Ovary (tissue), 10 donors: ENCODE measurements at places on chromosomes 13 and 19. TPM values are rescaled to one million over a fixed set of nuclear protein-coding genes. Genes with fewer than 3 reads are reported as not detected.

F2RL3 gene
- total RNA-seq: 0.08 TPM

CABP5 gene
- total RNA-seq: not detected

GRCh38 chr13:40285634-40286033 is 380.8 kb downstream of the FOXO1 start:
- no peak for DNase-seq
- no peak overlapping the region for H3K27ac ChIP-seq
- H3K27me3 ChIP-seq: no peaks in the 10 kb centered on the region
- no peak overlapping the region for H3K4me3 ChIP-seq
- no peaks in the 10 kb centered on the region for H3K4me1 ChIP-seq
- H3K36me3 ChIP-seq: no peaks in the 10 kb centered on the region

GRCh38 chr13:98557937-98558792 is 18.7 kb downstream of the STK24 start:
- H3K4me3 ChIP-seq: no peak overlapping the region
- peaks cover 21% of the 10 kb centered on the region for H3K4me1 ChIP-seq
- no peak overlapping the region for H3K27ac ChIP-seq
- H3K36me3 ChIP-seq: no peaks in the 10 kb centered on the region

DNA sequence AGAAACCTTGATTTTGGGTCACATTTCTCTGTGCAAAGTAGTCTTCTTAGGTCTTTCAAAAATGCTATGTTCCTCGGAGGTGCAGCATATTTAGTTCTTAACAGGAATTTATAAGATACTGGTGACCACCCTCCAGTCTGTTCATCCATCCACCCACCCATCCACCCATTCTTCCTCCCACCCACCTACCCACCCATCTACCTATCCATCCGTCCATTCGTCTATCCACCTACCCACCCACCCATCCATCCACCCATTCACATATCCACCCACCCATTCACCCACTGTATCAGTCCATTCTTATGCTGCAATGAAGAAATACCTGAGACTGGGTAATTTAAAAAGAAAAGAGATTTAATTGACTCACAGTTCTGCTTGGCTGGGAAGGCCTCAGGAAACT is 74.9 kb downstream of the KCTD15 start:
- H3K4me3 ChIP-seq: no peak overlapping the region
- H3K27me3 ChIP-seq: no peaks in the 10 kb centered on the region
- no peaks in the 10 kb centered on the region for H3K36me3 ChIP-seq
- DNase-seq: no peak

DNA sequence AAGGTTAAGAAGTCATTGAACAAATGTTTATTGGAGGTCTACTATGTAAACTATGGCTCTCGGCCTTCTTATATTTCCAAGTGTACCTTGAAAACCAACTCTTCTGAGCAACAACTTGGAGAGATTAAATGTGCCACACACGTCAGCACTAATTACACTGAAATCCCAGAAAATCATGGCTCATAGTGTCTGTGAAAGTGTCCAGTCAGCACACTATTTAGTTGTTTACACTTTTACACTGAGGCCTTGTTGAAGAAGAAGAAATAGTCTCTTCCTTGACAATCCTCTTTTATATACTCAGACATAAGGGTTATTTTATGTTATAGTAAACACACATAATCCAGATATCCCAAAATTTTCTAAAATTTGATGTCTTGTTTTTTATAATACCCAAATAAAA is 30.9 kb upstream of the NBEA start:
- DNase-seq: no peak
- no peak overlapping the region for H3K27ac ChIP-seq
- no peaks in the 10 kb centered on the region for H3K4me1 ChIP-seq
